GM23248 (cell line): ENCODE measurements at places on chromosomes 3 and 15.

- peak; percentile 29 for DNase-seq
Observed at GRCh38 chr3:63582943-63583500, 69.5 kb upstream of the SNTN start.

DNA sequence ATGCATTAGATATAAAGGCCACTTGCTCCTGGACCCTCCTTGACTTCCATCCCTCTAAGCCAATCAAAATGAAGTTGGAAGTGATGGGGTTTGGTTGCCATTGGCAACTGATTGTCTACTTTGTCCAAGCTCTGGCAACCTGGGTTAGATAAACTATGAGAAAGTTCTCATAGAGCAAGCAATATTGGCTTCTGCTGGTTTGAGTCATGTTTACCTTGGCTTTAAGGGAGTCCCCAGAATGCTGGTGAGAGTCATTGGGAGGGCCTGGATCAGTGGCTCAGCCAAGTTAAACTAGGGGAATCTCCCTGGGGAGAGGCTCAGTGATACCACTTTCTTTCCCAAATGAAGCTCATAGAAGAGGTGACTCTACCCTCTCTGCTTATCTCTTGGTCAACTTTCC, 176.3 kb upstream of the ROPN1 start:
- DNase-seq, result peak; percentile 50

DNA sequence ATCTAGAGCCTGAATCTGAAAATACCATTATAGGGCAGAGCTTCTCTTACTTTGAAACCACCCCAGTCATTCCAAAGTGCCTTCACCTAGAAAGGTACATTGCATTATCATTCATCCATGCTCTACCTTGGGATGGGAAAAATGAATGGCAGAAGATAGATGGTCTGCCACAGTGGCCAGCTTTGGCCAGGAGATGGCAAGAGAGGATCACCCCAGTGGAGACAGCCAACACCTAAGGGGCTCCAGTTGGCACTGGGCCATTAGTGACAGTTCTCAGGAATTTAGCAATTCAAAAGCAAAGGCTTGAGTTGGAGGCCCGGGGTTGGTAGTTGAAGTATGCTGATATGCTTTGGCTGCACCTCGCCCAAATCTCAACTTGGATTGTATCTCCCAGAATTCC, 253.6 kb upstream of the MRPL3 start:
- DNase-seq, result no peak

DNA sequence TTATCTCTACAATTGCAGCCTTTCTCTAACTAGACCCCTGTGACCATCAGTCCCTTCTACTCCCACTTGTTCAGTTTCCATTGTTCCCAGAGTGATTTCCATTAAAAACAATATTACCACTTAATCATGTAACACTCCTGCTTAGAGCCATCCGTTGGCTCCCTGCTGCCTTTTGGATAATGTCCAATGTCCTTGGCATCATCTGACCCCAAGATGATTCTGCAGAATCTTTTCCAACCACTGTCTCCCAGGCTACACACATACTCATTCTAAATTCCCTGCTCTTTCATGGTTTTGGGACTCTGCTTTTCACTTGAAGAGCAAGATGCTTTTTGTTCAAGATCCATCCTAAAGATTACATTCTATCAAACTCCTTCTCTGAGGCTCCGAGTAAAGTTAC, 7.1 kb downstream of the KCNH8 start:
- no peak for DNase-seq

DNA sequence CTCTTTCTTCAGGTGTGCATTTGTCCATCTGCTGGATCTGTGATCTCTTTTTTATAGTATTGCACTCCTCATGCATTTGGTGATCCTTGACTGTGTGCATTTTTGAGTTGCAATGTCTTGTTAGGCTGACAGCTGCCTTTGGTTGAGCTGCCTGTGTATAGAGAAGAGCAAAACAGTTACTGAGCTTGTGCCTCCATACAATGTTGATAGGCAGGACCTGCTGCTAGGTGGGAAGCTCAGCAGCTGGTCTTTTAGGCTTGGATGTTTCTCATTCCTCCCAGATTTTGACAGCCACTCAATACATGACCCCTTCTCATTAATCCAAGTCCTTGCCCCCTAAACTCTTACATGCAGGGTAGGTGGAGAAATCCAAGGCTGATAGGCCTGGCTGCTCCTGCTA, 74.8 kb upstream of the PIAS1 start:
- DNase-seq, result no peak

GRCh38 chr3:191348098-191348497, 17.8 kb upstream of the UTS2B start:
- no peak for DNase-seq

DNA sequence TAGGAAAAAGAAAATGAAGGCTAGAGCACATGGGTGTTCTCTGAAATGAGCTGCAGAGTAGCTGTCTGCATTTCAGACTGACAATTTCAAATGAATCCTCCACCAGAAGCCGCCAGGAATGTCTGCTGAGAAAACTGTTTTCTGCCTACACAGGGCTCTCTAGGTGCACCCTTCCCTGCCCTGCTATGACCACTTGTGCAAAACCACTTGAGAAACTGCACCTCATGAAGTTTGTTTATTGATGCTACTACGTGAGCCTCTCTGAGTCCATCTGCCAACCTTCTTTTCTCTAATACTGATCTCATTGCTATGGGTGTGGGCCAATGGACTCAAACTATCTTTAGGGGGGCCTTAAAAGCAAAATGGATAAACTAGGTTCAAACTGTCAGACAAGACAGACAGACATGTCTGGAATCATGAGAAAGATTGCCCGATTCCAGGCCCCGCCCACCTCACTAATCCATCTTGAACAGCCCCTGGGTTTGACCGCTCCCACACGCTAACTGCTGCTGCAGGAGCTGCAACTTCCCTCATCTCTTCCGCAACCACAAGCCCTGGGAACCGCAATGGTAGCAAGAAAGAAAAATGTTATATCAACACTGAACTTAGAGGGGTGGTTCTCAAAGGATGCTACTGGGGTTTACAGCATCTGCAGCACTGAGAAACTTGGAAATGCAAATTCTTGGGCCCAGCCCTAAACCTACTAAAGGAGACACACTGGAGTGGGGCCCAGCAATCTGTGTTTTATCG, 9.0 kb upstream of the CD47 start:
- no peak for DNase-seq

DNA sequence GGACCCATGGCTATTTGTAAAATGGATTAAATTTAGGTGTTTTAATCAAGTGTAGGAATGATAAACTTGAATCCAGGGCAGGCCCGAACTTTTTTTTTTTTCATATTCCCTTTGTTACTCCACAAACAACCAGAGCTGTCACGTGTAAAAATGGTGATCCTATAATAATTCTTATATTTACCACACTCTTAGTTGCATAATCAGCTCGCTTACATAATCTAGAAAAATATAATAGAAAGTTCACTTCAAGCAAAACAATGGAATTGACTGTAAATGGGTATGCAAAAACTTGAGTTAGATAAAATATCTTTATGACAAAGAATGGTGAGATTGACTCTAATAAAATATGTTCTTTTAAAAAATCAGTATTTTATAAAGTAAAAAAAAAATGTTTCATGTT, 2.1 kb upstream of the PAQR9 start:
- no peak for DNase-seq

- DNase-seq, result peak; percentile 67
Observed at GRCh38 chr3:125186261-125186787, 26.2 kb downstream of the SLC12A8 start.

GRCh38 chr3:71701251-71701762, 23.9 kb downstream of the EIF4E3 start:
- DNase-seq, result no peak

DNA sequence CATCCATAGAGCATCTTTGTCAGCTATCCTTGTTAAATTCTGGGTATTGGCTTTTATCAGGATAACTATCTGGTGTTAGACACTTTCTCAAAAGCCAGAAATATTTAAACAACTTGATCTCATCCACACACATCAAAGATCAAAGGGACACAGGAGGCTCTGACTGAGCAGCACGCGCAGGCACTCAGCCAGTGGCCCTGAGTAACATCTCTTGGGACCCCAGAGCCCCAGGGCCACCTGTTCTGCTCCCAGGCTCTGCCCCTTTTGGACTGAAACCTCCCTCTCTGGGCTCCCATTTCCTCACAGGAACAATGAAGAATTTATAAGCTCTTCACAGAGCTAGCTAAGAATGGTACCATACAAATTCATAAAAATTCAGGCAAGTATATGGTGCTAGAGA, 16.1 kb downstream of the ATP10A start:
- DNase-seq, result no peak

- DNase-seq, result peak; percentile 80
Observed at GRCh38 chr3:143084856-143085731, 34.5 kb upstream of the CHST2 start.

GRCh38 chr3:15266510-15267376, 60.7 kb downstream of the CAPN7 start:
- DNase-seq, result no peak

- DNase-seq, result peak; percentile 82
Observed at GRCh38 chr3:20040548-20041196, 426 bp downstream of the KAT2B start.

DNA sequence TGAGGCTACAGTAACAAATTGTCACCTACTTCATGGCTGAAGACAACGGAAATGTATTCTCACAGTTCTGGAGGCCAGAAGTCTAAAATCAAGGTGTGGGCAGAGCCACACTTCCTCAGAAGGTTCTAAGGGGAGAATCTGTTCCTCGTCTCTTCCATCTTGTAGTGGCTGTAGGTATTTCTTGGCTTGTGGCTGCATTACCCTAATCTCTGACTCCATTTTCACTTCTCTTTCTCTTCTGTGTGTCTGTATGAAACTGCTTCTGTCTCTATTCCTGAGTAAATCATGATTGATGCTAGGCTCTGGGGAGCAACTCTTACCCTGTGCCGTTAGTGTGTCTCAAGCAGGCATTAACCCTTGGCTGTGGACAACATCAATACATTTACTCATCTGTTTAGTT, 164.7 kb downstream of the SQOR start:
- DNase-seq, result no peak

DNA sequence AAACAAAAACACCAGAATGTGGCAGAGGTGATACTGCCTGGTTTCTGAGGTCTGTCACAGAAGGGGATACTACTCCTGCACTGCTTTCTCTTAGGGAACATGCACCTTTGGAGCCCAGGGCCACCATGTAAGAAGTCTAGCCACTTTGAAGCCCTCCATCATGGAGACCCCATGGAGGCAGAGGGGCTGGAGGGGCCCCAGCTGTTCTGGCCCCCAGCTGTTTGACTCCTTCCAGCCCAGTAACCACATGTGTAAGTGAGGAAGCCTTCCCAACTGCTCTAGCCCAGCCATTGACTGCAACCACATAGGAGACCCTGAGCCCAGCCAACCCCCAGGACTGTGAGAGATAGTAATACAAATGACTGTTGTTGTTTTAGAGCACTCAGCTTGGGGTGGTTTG, 9.0 kb upstream of the IGDCC4 start:
- no peak for DNase-seq

DNA sequence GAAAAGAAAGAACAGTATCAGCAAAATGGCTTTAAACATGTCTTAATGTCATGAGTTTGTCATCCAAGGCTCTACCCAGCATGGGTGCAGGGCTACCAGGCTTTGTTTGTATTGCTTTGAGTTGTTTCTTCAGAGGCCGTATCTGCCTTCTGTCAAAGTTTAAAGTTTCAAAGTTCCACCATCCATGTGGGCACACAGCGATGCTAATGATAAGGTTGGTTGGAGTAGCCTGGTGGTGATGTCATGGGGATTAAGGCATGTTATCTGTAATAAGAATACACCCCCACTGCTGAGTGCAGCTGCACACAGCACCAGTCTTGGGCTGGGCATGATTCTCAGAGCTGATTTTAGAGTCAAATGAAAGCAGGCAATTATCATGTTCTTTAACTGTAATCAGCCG, 72.0 kb upstream of the LRTM1 start:
- DNase-seq, result no peak

DNA sequence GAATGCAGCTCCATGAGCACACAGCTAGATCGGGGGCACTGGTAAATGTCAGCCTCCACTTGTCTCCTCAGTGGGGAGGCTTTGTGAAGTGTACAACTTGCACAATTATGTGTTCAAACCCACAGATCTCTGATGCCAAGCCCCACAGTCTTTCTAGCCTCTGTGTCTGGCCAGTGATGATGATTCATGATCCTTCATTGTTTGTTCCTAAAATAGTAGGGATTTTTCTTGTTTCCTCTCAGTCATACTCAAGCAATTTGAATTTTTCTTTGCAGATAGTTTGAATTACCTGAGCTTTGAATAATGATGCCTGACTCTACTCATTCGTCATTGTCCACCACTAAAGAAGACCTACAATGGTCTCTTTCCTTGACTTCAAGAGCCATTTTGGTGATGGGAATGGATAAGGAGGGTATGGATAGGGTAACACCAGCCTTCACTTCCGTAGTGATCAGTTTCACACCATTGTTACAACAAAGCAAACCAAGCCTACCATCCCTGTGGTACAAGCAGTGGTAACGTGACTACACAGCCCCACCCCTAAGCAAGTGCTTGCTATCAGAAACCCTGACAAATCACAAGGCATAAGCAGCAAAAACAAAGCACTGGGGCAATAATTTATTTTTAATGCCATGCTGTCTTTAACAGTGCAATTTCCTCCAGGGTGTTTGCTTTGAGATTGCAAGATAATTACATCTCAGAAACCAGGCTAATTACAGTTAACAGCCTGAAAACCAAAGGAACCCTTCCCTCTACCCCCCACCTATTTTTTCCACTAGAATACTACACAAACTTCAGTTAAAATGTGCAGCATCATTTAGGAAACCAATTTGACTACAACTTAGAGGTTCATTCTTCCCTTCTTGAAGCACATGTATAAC, 114.1 kb upstream of the PPP2R3A start:
- peak; percentile 64 for DNase-seq

GRCh38 chr3:167852216-167852615, 116.7 kb downstream of the SERPINI1 start:
- peak; percentile 31 for DNase-seq

GRCh38 chr3:58989163-58989562, 60.7 kb downstream of the CFAP20DC start:
- DNase-seq, result peak; percentile 64

GRCh38 chr3:194137008-194137505, 1.1 kb downstream of the HES1 start:
- peak; percentile 89 for DNase-seq

DNA sequence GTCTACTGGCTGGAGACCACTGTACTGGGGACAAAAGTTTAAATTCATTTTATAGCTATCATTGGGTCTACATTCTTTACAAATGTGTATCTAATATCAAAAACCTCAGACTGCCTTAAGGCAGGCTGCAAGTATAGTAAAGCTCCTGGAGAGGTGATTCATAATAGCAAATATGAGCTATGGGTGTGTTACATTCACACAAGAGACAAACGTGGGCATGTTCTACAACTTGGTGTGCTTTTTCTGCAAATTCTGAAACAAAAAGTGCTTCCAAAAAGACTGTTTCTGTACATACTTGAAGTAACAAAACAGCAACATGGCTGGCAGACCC, 1101.4 kb downstream of the ROBO1 start:
- peak; percentile 66 for DNase-seq
